Cardiac fibroblast (primary cell): ENCODE measurements at places on chromosomes 7 and 10.

DNA sequence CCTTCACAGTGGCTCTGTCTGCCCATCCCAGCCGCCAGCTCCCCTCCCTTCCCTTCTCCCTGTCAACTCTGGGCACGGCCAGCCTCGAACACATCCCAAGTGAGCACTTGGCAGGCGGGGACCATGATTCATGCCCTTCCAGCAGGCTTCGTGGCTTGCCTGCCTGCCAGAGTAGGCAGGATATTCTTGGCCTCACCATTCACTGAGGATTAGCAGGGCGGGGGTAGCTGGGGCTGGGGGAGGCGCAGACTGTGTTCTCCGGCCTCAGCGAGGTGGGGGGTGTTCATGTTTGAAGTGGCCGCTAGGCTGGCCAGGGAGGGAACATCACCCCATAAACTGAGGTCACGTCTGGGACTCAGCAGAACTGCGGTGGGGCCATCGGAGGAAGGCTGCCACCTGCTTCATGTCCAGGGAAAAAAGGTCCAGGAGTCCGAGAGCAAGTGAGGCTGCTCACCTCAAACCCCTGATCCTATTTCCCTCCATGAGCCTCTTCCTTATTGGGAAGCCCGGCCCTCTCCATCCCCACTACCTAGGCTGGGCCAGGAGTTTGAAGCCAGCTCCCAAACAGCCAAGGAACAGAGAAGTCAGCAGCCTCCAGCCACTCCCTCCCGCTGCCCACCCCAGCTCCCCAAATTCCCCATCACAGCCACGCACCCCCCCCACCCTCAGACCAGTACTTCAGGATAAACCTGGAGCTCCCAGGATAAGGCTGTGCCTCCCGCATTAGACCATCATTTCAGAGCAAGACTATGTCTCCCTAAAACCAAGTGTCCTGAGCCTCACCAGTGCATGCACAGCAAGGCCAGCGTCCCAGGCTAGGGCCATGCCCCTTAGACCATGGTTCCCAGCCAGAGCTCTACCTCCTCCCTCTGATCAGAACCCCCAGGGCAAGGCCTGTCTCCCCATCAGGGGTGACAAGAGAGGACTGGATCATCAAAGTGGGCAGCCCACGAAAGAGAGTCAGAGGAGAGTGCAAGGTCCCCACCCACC lies 42.8 kb upstream of the RABGEF1 start:
- peak; percentile 66 for DNase-seq

DNA sequence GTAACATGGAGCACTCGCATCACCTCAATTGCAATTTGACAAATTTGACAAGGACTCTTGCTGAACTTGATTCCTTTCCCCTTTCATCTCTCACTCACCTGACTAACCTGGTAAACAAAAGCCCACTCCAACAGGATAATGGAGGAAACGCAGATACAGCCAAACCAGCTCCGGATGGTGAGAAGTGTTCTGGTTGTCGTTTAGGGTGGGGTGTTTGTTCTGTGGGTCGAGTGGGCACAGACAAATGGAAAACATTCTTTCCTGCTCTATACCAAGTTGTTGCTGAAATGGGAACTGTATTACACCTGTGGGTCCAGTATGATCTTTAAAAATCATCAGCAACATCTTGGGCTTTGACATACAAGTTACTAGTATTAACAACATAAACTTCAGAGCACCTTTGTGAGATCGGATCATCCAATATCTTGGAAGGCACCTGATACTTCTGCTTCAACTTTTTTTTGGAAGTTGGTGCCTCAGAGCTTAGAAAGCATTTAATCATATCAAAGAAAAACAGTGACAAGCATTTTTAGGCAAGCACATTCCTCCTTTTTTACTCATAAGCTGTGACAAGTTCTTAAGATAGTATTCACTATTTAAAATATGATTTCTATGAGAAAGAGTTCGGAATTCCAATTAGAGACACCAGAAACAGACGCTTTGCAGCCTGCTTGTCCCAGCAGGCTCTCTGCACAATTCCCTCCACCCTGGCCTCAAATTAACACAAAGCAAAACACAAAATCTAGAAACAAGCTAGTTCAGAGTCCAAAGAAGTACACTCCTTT lies 58.1 kb downstream of the CCDC186 start:
- DNase-seq, result peak; percentile 33

- DNase-seq, result no peak
Measured at GRCh38 chr7:51031216-51031615, 248.5 kb upstream of the GRB10 start.

- no peak for DNase-seq
Measured at GRCh38 chr10:260819-261429, 125.7 kb downstream of the ZMYND11 start.

GRCh38 chr7:140564643-140565042 lies 76.0 kb downstream of the DENND2A start:
- DNase-seq, result no peak

- DNase-seq, result no peak
Measured at GRCh38 chr7:158477866-158478265, 109.8 kb downstream of the PTPRN2 start.

DNA sequence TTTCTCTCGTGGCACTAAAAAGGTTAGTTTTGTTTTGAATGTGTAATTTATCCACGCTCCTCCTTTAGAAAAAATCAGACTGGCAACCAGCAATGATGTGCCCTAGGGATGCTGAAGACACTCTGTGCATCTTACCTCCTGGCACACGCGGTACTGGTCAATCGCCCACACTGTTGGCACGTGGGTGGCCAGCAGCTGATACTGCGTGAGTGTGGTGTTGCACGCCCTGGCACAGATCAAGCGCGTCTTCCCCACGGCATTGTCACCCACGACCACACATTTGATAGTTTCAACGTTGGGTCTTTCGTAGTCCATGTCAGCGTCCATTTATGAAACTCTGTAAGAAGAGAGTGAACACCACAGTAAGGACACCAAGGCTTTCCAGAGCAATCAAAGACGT lies 32.8 kb downstream of the RHOBTB1 start:
- no peak for DNase-seq

- no peak for DNase-seq
Measured at GRCh38 chr10:36578306-36578705, 547.1 kb upstream of the ANKRD30A start.
